ENCODE measurements at places on chromosomes 4 and X.

DNA sequence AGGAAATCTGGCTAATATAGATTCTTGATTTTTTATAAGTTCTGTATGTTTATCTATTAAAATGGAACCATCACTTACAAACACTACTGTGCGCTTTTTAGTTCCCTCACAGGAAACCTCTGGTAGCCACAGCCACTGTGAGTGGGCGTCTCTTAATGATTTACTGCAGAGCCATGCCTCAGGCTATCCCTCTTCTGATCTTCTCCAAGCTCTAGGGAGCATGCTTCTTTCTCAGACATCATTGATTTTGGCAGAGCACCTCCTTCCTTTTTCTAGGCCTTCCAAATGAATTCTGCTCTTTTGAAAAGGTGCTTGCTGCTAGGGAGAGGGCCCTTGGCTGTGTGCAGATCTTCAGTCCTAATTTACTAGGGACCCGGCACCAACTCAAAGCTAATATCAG, 61.1 kb upstream of the STS start:
- no peak for DNase-seq

DNA sequence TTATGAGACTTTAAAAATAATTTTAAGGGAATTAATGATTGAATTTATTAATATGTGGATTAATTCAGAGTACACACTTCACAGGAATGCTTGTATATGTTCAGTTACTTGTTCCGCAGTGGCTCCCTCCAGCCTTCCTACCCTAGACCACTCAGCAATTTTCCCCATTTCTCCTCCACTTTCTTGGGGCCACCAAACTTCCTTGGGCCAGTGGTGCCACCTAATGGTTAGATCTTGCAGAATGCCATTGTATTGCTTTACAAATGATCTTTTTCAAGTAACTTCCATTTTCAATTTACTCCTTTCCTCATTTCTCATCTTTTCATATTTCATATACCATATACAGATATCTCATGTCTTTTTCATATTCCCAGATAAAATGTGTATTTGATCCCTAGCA, 3.6 kb upstream of the RNF175 start:
- DNase-seq, result no peak

DNA sequence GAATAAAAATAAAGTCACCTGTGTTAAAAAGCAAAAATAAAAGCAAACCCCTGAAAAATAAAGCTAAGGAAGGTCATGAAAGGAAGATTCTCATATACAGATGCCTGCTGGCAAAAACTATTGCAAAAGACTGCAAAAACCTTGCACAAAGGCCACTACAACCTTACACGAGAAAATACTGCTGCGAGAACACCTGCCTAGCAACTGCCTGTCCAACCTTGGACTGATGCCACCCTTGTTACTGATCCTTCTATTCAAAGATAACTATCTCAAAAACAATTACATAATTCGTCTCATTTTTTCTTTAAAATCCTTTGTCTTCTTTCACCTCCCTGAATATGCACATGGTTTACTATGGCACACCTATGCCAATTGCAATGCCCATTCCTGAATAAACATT, 49.6 kb downstream of the SLC2A9 start:
- DNase-seq, result no peak

- no peak for DNase-seq
Observed at GRCh38 chr4:81003597-81004111, 26.9 kb upstream of the BMP3 start.

DNA sequence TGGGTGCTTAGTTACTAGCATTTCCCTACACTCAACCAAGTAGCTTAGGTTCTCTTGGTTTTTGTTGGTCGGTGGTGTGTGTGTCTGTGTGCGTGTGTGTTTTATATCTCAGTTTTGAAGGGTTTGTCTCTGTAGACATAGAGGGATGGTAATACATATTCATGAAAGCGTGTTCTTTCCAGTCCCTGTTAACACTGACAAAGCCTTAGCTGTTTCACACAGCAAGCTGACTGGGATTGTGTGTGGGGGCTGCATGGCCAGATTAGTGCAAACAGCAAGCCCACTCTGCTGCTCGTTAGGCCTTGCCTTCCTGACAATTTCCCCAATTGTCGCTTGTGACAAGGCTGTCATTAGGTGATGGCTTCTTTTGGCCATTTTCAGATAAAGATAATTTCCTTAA, 43.9 kb downstream of the ALPK1 start:
- DNase-seq, result no peak

DNA sequence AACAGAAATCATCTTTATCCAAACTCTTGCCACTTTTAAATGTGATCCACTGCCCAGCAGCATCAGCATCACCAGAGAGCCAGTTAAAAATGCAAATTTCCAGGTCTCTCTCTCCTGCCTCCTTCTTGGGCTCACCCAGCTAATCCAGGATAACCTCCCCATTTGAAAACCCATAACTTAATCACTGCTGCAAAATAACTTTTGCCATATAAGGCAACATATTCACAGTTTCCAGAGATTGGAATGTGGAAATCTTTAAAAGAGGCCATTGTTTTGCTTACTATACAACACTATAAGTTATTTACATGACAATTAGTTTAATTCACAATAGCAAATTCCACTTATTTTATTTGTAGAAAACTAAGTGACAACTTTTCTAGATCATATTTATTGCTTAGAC, 4.8 kb upstream of the EXOSC9 start:
- DNase-seq, result no peak

GRCh38 chr4:173367285-173367684, 3.5 kb upstream of the SAP30 start:
- no peak for DNase-seq
